ENCODE measurements at places on chromosomes 6 and 20.

DNA sequence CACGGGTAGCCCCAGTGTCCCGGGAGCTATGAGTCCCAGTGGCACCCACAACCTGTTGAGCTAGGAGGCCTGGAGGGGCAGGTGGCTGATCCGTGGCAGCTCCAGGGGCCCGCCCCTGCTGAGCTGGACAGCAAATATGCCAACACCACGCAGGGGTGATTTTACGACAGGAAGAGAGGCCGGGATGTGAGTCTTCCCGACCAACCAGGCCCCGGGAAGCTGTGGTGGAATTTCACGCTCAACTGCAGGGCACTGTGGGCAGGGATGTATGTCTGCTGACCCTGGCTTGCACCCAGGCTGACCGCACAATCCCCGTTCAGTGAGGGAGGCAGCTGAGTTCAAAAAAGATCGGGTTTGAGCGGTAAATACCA, 183.9 kb downstream of the ERMARD start:
- no peak for DNase-seq

- DNase-seq, result no peak
These were observed 3.3 kb upstream of the HMGN4 start for GRCh38 chr6:26534681-26535465.

DNA sequence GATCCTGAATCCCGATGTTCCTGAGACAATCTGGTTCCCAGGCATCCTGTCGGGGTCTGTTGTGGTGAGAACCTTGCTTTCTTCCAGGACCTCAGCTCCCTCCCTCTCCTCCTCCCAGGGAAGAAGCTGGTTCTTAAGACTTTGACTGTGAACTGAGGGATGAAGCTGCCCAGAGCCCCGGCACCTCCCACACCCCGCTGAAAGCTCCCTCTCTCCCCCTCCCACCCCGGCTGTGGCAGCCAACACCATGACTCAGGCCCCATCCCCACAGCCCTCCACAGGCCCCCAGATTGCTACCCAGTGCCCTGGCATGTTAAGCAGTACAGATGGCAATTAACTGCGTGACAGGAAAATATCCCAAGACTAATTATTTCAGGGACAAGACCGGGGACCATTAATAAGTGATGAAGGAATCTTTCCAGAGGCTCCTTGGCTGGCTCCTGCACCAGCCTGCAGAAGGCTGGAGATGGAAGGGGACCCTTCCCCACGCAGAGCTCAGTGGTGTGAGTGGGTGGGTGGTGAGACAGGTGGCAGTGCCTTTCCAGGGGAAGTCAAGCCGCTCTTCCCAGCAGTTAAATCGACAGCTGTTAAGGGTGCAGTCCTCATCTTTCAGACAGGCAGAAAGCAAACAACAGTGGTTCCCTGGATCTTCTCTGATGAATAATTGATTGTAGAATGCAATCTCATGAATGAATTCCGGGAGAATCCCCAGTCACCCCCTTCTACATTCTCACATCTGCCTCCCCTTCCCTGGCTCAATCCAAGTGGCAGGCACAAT, 237.9 kb downstream of the LRFN2 start:
- DNase-seq, result no peak

GRCh38 chr6:129748212-129748900, 38.4 kb upstream of the ARHGAP18 start:
- DNase-seq, result no peak

DNA sequence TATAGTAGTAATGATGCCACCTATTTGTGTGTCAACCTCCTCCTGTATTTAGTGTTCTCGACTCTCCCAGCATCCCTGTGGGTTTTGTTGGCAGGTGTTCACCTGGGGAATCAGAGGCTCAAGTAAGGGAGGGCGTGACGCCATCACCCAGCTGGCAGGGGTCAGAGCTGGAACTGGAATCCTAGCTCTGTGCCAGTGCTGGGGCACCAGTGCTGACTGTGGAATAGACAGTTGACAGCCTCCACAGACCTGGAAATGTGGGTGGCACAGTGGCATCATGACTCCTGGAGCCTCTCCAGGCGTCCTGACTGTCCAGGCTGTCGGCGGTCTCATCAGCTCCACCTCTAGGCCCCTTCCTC, 102.8 kb downstream of the SYCP2 start:
- no peak for DNase-seq

DNA sequence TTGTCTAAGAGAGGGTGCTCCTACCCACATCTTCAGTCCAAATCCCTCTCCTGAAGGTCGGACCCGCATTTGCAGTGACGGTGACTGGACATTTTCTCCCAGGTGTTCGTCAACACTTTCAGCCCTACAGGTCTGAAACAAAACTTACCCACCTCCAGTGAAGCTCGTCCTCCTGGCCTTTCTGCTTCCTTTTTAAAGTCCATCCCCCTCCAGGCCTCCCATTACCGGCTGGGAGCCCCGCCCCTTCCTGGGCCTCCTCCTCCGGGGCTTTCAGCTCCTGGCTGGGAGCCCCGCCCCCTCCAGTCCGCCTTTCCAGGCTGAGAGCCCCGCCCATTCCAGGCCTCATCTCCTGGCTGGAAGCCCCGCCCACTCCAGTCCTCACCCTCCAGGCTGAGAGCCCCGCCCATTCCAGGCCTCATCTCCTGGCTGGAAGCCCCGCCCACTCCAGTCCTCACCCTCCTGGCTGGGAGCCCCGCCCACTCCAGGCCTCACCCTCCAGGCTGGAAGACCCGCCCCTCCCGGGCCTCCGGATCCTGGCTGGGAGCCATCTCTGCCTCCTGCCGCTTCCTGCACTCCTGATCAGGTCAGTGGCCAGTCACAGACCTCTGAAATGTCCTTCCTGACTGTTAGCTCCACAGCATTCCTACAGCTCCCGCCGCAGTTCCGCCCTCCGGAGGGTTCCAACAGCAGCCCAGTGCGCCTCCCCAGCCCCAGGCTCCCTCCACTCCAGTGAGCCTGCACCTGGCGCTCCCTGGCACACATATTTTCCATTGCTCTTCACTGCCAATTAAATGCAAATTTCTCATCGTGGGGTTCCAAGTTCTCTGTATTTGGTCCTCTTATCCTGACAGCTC, 98.5 kb downstream of the LY86 start:
- DNase-seq, result no peak

- no peak for DNase-seq
These were observed 191.9 kb downstream of the CD83 start for GRCh38 chr6:14309516-14309915.

DNA sequence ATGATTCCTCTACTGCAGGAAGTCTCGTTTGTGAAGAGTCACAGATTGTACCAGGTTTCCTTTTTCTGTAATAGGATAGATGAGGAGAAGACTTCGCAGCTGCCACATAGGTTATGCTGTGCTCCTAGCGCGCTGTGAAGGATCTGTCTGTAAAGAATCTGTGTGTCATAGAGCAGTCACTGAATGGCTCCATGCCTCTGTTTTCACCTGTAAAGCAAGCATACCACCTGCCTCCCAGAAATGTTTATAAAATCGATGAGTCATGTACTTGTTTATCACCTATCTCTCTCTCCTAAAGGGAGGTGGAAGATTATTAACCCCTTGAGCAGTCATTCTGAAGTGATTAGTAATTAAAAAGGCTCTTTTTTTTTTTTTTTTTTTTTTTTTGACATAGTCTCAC, 86.6 kb downstream of the TFAP2B start:
- DNase-seq, result no peak

DNA sequence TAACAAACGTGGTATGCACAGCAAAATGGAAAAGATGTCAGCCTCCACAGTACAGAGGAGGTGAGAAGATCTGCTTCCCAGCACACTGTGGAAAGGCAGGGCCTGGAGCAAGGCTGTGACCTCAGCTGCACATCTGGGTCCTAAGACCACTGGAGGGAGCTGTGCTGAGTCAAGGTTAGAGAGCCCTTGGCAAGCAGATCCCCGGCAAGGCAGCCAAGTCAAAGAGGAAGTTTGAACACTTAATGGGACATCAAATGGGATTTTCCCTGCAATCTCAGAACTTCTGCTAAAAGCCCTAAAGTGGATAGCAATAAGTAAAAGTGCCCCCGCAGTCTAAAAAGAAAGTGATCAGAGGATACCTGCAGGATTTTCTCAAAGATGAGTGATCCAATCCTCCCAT, 39.5 kb downstream of the UNC5CL start:
- peak; percentile 30 for DNase-seq

DNA sequence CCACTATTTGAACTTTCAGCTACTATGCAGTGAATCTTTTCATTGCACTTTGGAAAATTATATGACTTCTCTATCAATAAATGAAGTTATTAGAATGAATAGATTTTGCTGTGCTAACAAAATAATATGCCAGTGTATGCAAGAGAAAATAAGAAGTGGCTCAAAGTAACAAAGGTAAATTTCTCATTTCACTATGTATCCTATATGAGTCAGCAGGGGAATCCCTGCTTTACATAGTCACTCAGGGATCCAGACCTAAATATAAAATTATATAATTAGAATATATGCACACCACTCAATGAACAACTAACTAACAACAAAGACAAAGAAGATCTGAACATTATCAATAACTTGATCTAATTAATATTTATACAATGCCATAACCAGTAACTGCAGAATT, 390.8 kb upstream of the IRAK1BP1 start:
- DNase-seq, result no peak

- DNase-seq, result peak; percentile 53
These were observed 53.3 kb upstream of the EYA4 start for GRCh38 chr6:133187657-133188453.

DNA sequence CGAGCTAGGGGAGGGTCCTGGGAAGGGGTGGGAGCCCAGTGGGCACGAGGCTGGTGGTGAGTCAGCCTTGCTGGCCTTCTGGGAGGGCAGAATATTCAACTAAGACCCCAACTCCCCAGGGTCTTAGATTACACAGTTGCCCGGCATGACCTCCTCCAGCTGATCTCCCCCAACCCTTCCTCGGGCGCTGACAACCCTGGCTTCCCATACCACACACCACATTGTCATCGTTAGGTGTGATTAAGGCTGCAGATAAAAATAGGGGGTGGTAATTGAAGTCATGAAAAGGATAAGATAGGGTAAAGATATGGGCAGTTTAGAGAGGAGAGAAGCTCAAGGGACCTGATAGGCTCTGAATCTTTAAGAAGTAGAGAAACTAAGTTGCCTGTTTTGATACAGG, 10.5 kb downstream of the CDC40 start:
- DNase-seq, result no peak

GRCh38 chr6:157443066-157443800, 62.2 kb downstream of the ZDHHC14 start:
- DNase-seq, result peak; percentile 28

DNA sequence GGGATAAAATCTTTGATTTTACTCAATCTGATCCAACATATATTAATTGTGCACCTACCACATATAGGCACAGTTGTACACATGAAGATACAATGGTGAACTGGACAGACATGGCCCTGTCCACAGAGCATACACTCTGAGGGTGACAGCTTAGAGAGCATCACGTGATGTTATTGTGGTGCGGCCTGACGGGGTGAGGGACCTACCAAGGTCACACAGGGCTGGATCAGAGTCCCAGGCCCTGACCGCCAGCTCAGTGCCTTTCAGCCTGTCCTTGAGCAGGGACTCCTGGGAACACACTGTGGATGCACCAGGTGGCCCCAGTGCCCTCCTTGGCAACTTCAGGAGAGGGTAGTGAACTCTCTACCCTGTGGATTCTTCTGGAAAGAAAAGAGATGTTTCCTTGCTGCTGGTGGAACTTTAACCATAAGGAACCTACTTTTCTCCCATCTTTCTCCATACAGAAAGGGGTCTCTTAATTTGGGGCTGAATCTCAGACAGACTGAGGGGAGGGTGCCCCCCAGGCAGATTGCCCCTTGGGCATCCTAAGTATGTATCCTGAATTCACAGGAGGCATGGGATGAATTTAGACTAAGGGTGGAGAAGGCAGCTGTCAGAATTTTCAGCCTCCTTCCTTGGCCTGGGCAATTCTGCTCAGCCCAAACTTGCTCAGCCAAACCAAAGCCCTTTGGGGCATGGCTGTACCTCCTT, 26.5 kb downstream of the PCK1 start:
- no peak for DNase-seq

DNA sequence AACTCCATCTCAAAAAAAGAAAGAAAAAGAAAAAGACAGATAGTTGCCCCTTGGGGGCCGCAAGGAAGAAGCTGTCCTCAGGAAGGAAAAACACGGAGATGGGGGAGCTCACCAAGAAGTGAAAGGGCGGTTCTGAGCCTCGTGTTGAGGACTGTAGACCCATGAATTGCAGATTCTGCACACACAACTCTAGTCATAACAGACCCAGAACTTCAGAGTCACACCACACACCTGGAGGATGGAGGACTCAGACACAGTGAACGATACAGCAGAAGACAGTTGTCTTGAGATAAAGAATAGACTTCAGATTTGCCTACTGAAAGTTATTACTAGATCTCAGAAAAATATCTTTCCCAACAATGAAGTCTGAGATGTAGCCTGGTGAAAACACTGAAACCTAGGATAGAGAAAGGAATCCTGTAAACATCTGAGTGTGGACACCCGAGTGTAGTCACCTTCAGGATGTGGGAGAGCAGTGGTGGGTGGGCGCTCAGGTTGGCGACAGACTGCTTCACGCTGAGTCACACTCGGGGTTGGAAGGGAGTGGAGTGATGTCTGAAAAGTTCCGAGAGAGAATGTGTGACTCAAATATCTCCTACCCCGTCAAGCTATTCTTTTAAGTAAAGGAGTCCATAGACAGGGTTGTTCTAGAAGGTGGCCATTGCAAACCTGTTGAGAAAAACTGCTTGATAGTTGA, 88.1 kb downstream of the MAP3K4 start:
- peak; percentile 36 for DNase-seq

DNA sequence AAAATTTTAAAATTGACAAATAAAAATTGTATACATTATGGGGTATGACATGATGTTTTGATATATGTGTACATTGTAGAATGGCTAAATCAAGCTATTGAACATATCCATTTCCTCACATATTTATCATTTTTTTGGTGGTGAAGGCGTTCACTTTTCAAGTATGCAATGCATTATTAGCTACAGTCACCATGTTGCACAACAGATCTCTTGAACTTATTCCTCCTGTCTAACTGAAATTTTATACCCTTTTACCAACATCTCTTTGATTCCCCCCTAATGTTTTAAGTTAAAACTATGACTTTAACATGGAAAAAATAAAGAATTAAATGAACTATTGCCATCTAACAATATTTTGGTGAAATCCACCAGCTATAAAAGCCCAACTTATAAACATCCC, 65.2 kb upstream of the UST start:
- no peak for DNase-seq

- no peak for DNase-seq
These were observed 25.5 kb upstream of the RAB23 start for GRCh38 chr6:57247603-57248002.

Data from stromal cell of bone marrow (primary cell).